ENCODE measurements at places on chromosomes 5 and 9.

DNA sequence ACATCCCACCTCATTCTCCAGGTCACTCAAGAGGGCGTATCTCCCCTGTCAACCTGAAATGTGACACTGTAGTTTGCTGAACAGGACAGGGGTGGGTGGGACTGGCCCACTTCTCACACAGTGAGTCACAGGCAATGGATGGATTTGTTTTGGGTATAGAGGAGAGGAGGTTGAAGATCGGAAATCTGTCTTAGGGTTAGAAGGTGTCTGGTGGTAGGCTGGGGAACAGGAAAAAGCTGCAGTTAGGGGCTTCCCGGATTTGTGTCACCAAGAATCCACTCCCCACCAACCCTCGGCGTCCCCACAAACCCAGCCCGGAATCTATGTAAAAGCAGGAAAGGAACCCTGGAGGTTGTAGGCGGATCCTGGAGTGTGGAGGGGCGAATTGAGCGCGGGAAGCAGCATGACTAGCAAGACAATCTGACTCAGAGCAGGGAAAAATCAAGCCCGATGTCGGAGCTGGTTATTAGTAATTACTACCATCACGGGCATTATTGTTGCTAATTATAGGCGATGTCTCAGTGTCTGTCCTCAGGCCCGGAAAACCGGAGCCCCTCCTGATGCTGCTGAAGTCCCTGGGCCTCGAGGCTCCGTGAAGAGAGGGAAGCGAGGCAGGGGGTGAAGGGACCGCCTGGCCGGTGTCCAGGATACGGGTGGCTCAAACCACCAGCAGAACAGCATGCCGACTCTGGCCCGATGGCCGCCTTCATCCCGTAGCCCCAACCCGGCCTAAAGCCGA, 1.7 kb upstream of the IRX1 start:
- no peak for DNase-seq

DNA sequence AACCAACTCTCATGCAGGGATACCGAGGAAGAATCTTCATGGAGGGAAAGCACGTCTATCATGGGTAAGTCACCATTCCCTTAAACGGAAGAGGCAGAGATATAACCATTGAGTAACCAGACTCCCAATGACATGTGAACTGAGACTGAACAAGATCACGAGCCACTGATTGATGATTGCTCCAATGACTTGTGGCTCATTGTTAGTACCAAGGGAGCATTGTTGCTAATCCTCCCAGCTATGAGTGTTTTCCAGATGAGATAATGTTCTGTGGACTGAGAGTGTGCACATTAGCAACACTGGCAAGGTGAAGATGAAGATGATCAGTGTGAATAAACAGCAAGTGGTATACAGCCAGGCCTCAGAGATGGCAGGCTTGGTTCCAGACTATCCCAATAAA, 219.2 kb upstream of the MAP3K1 start:
- no peak for DNase-seq

DNA sequence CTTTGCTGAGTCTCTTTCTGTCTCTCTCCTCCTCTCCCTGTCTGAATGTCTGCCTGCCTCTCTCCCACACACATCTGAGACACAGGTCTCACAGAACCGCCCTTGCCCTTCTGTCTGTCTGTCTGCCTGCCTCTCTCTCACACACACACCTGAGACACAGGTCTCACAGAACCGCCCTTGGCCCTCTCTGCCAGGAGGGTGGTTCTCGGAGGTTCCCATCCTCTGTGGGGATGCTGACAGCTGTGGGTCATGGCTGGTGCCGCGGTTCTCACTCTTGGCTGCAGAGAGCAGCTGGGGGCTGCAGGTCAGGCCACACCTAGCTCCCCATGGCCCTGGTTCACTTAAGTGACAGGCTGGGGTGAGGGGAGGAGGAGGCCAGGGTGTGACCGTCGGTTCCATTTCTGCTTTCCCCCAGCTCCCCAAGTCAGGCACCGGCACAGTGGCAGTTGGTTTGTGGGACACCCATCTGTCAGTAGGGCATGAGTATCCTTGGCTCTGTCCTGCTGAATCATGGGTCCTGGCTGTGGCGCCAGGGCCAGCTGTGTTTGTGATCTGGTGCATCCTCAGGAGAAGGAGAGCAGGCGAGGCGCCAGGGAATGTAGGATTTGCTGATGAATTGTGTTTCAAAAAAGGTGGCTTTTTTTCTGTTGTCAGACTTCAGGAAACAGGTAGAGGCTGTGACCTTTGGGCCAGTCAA, 42.3 kb upstream of the CLPTM1L start:
- no peak for DNase-seq

DNA sequence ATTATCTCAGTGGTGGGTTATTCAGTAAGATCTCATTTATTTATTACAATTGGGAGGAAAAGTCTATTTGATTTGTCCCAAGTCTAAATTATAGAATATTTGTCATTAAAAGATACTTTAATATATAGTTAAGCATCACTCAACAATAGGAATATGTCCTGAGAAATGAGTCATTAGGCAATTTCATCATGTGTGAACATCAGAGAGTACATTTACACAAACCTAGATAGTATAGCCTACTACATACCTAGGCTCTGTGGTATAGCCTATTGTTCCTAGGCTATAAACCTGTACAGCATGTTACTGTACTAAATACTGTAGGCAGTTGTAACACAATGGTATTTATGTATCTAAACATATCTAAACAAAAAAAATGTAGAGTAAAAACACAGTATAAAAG, 135.0 kb upstream of the RASA1 start:
- no peak for DNase-seq

DNA sequence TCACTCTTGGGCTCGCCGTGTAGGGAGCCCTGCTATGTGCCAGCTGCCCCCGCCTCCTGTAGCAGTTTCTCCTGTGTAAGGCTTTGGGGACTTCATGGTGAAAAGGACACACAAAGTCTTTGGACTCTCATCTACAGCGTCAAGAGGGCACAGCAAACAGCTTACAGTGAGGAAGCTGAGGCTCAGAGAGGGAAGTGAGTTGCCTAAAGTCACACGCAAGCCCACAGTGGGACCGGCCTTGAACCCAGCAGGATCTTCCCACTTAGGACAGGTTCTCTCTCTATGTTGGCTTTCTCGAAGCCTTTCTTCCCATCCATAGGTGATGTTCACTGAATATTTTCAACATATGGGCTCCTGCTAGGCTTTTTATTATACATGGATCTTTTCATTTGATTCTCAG, 9.8 kb upstream of the PRRX2 start:
- DNase-seq: no peak

GRCh38 chr9:131234799-131235479, 41.4 kb downstream of the FAM78A start:
- DNase-seq: no peak

- DNase-seq: peak; percentile 93
These were observed 32.6 kb upstream of the PLAC8L1 start for GRCh38 chr5:146137967-146138403.

GRCh38 chr9:35689542-35690293, at the start of gene TPM2:
TPM2 (minus strand) TSS chr9:35689925; CDS start chr9:35689817, 108 bp downstream.
- no peak for DNase-seq

DNA sequence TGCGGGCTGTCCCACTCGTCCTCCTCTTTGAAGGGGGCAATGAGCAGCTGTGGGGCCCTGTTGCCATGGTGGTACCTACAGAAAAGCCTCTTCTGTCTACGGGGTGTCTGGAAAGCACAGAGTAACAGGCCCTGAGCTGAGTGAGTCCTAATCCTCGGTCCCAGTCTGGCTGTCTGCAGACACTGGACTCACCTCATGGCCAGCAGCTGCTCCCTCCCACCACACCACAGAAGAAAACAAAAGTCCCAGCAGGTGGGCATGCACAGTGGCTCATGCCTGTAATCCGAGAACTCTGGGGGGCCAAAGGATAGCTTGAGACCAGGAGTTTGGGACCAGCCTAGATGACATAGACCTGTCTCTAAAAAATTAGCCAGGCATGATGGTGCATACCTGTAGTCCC, 19.9 kb downstream of the P4HA2 start:
- DNase-seq: no peak

DNA sequence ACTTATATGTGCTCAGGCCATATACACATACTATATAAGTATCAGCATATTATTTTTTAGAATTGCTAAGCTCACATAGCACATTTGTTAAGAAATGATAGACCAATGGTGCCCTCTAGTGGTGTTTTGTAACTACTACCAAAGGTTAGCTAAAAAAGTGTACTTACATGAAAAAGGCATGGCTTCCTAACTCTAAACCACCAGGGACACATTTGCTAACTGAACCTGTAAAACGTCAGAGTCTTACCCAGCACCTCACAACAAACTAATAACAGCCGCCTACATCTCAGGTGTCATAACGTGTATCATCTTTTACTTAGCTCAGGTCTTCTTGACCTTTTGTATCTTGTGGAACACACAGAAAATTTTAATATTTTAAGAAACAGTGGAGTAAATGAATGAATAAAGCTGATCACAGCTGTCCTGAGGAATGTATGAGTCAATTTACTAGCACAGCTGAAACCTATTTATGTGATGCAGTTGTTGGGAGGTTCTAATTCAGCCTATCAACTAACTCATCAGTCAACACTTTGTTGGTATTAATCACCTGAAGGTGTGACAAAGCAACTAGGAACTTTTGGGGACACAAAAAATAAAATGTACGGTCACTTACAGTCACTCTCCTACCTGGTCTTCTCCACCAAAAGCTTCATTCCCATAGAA, 72.9 kb downstream of the BAAT start:
- DNase-seq: peak; percentile 93

- peak; percentile 94 for DNase-seq
These were observed 6.9 kb downstream of the SLC31A1 start for GRCh38 chr9:113228130-113228665.

- DNase-seq: peak; percentile 31
These were observed 26.9 kb downstream of the FNIP1 start for GRCh38 chr5:131769961-131770360.

- DNase-seq: no peak
These were observed 112.8 kb downstream of the GCNT1 start for GRCh38 chr9:76571743-76572146.

DNA sequence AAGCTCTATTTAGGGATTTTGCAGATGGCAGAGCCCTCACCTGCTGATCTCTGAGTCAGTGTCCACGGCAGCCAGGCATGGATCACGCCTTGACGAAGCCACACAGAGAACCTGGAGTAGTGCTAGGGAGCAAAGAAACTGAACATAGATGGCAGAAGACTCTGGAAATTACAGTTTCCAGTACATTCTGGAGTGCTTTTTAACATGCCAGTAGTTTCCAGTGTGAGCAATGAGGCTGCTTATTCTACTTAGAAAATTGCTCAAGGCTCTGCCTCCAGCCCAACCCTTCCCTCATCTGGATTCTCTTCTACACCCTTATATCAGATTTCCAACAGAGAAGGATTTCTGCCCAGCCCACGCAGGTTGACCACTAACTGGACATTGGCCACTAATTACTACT, 203.3 kb downstream of the ADAMTS12 start:
- DNase-seq: no peak

DNA sequence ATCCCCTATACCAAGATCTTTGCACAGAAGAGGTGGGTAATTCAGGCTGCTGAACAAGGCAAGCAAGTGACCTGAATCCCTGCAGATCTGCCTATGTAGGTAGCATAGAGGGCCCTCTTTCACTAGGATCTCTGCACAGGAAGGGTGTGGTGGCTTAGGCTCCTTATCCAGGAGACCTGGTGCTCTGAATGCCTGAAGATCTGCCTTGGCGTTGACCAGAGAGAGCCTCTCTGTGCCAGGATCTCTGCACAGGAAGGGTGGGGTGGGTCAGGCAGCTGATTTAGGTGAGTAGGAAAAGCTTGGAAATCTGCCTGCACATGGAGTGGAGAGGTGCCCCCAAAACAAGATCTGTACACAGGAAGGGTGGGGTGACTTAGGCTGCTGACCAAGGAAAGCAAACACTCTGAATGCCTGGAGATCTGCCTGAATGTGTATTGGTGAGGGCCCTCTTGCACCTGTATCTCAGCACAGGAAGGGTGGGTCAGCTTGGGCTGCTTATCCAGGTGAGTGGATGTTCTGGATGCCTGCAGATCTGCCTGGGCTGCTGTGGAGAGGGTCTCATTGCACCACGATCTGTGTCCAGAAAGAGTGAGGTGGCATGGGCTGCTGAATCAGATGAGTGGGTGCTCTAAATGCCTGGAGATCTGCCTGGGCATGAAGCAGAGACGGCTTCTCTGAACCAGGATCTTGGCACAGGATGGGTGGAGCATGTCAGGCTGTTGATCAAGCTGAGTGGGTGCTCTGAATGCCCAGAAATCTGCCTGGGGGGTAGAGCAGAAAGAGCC, 365.9 kb downstream of the DMAC1 start:
- DNase-seq: no peak
